Naive thymus-derived CD8-positive, alpha-beta T cell (primary cell): ENCODE measurements at places on chromosomes 6 and 20. TPM values are rescaled to one million over a fixed set of nuclear protein-coding genes. Genes with fewer than 3 reads are reported as not detected.

The CPNE5 gene
- total RNA-seq = 0.85 TPM

The ASCC3 gene
- 41.4 TPM for total RNA-seq

The ABHD16B gene
- not detected for total RNA-seq

The SLC35D3 gene
- total RNA-seq = not detected

The PRRT1 gene
- total RNA-seq = 5.5 TPM

The GPSM3 gene
- 276 TPM for total RNA-seq

The HLA-DMB gene
- 23.5 TPM for total RNA-seq

The MATN4 gene
- not detected for total RNA-seq

The DSP gene
- total RNA-seq = 0.60 TPM

The PKHD1 gene
- total RNA-seq = not detected

The GSTA3 gene
- total RNA-seq = not detected

The SLC35F1 gene
- not detected for total RNA-seq

The TBXT gene
- not detected for total RNA-seq

The TUBB1 gene
- not detected for total RNA-seq

The HLA-DQB2 gene
- 0.74 TPM for total RNA-seq

The RBPJL gene
- not detected for total RNA-seq

The OVOL2 gene
- not detected for total RNA-seq

The RAB44 gene
- total RNA-seq = not detected

The MUC21 gene
- total RNA-seq = not detected

The KIAA1755 gene
- not detected for total RNA-seq

The THBS2 gene
- total RNA-seq = not detected

The TRIM31 gene
- not detected for total RNA-seq

The HCRTR2 gene
- total RNA-seq = not detected

The APCDD1L gene
- total RNA-seq = not detected

The SLX4IP gene
- 6.3 TPM for total RNA-seq

The SLC22A7 gene
- total RNA-seq = not detected

The OR2J1 gene
- not detected for total RNA-seq

The XKR7 gene
- total RNA-seq = not detected

The CCN2 gene
- total RNA-seq = not detected

The NRSN2 gene
- total RNA-seq = 1.6 TPM

The MRPL14 gene
- 17.0 TPM for total RNA-seq

The FAM209B gene
- 5.2 TPM for total RNA-seq

The STMND1 gene
- total RNA-seq = not detected

The MAD2L1BP gene
- total RNA-seq = 30.3 TPM

The C6orf58 gene
- not detected for total RNA-seq

The FOXO3 gene
- total RNA-seq = 24.4 TPM

The ZFAND3 gene
- total RNA-seq = 33.8 TPM

The TPX2 gene
- total RNA-seq = 0.22 TPM

The TP53TG5 gene
- 0.47 TPM for total RNA-seq

The CHRNA4 gene
- not detected for total RNA-seq

The SAPCD1 gene
- total RNA-seq = 1.6 TPM

The ANKRD6 gene
- 4.6 TPM for total RNA-seq

The OARD1 gene
- 52.1 TPM for total RNA-seq

The STK35 gene
- total RNA-seq = 18.3 TPM

The GPR31 gene
- not detected for total RNA-seq

The LTB gene
- total RNA-seq = 450 TPM

The PXT1 gene
- total RNA-seq = 0.41 TPM

The MICAL1 gene
- 60.1 TPM for total RNA-seq

The GPLD1 gene
- total RNA-seq = 1.8 TPM

The RARS2 gene
- 40.6 TPM for total RNA-seq

The NMBR gene
- not detected for total RNA-seq

The TMEM200A gene
- total RNA-seq = 0.14 TPM

The GTSF1L gene
- total RNA-seq = 0.80 TPM

The ADTRP gene
- total RNA-seq = 5.0 TPM

The METTL24 gene
- 1.2 TPM for total RNA-seq
